Midbrain (tissue), 1 donor: ENCODE measurements at places on chromosomes 5 and 9.
A peak's percentile ranks its signal among the peaks of the same experiment; 100 is the strongest.

- no peak for DNase-seq
Observed at GRCh38 chr5:138905541-138905940, 30.4 kb upstream of the LRRTM2 start.

DNA sequence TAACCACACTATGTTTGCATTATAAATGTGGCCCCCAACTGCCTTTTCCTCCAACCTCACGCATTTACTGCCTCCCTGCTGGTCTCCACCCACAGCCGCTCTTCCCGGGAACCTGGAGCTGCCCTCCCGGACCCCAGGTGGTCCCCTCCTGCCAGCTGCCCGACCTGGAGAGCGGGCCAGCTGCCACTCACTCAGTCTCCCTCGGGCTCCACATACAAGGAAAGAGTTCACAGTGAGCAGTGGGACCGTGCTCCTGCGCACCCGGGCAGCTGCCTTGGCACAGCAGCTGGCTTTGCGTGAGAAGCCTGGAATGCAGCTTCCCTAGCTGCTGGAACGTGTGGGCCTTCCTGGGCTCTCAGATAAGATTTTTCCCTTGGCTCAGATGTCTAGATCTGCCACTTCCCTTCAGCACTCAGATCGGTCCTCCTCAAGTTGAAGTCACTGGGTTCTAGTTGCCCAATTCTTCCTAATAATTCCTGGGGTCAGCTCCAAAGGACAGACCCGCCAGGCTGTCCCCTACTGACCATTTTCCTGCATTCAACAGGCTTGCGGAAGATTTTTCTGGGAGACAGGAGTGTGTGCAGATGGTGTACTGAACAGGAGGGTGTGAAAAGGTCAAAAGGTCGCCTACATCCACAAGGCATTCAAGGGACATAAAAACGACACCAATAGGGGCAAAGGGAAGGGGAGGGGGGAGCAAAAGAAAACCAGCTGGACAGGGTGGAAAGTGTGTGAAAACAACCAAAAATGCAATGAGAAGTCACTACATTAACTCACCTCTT is 69.1 kb downstream of the MYO10 start:
- no peak for DNase-seq

GRCh38 chr9:108475813-108476212 is 380.0 kb downstream of the ACTL7B start:
- DNase-seq: no peak

GRCh38 chr5:15012061-15012460 is 140.5 kb upstream of the ANKH start:
- DNase-seq: no peak

DNA sequence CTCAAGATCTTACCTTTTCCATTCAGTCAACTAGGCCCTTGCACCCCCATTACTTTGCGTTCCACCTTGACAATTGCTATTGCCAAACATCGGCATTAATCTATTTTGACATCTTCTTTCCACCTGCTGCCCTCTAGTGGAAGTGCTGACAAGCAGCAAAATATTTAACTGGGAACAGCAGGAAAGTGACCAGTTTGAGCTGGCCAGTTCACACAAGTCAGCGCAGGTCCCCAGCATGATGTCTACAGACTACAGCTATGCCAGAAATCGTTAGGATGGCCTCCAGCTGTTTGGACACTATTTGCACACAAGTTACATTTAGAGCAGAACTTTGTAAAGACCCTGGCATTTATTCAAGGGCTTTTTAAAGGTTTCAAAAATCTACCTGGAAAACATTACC is 160.1 kb downstream of the GHR start:
- DNase-seq: peak; percentile 58

GRCh38 chr9:24118190-24118589 is 292.1 kb upstream of the ELAVL2 start:
- DNase-seq: no peak

GRCh38 chr5:143601917-143602333 is 198.4 kb upstream of the NR3C1 start:
- DNase-seq: no peak

DNA sequence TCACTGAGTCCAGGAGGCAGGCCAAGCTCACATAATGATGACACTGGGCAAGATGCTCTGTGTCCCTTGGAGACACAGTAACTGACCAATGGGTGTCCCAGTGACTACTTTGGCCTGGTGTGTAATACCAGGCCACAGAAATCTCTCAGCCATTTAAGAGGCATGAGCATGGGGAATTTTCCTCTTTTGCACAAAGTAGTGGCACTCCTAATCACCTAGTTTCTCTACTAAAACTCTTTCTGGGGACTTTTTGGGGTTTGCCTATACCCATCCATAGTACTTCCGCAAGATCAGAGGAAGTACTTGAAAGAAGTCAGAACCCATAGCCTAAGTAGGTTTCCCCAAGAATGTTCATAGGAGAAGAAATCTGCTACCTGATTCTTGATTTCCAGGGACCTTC is 161.9 kb downstream of the ARSB start:
- no peak for DNase-seq

DNA sequence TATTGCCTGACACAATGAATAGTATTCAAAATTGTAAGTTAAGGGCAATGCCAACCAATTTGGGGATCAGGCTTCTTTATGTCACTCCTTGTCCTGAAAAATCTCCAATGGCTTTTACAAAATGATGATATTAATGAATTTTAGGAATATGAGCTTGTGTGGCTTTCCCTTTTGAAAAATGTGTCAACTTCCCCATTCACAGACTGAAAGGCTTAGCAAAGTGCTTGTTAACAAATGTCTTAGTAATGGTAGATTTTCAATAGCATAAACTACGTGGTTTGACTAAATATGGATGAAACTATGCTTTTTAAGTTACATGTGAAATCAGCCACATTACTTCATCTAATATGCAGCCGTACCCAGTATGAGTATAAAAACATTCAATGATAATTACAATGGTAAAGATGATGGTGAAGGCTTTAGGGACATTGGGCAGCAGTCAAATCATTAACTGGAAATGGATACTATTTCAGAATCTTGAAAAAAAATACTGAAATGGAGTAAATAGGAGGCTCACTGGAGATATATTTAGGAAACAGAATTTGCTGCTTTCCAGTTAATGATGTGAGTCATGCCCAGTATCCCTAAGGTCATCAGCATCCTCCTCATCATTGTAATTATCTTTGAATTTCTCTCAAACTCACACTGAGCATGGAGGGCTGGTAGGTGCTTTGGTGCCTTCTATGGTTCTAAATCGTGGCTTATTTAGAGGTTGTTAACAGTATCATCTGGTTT is 113.3 kb upstream of the ZNF608 start:
- no peak for DNase-seq

GRCh38 chr9:20369391-20369790 is 252.9 kb downstream of the MLLT3 start:
- no peak for DNase-seq

DNA sequence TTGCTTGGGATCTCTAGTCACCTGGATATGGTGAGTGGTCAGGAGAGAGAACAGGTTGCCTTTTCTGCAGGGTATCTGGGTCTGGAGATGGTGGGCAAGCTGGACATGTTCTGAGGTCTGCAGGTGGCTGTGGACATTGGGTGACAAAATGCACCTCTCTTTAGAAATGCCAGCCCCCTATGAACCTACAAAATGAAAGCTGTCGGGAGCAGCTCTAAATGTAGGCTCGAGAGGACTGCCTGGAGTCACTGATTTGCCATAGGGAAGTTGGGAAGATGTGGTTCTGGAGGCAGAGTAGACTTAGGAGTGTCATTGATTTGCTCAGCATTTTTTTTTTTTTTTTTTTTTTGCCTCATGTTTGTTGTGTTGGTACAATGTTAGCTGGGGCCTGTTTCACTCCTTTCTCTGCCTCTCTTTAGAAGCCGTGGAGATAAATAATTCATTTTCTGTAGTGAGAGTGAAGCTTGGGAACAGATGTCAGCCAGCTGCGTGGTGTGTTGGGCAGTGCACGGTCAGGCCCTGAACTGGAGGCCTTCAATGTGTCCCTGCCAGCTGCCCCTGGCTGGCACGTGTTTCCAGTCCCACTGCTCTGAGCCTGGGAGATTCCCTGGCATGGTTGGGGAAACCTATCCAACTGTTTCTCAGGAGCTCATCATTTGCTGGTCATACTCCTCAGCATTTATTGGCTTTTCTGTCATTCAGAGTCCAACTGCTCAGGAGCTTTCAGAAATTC is 5.4 kb downstream of the RGS3 start:
- DNase-seq: peak; percentile 11

- no peak for DNase-seq
Observed at GRCh38 chr9:125652759-125653158, 54.2 kb downstream of the MAPKAP1 start.

DNA sequence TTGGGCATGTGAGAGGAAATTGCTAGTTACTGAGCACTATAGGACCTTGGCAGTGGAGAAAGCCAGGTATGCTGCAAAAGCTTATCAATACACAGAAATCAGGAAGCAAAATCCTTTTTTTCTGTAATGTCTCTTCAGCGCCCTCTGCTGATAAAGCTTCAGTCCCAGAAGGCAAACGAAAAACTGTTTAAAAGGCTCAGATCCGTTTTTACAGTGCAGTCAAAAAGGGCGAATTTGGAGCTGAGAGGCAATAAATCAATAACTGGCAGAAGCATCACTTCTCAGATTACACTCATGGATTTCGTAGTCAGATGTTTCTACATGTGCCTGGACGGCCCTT is 1.1 kb upstream of the MAN2A1 start:
- peak; percentile 79 for DNase-seq

DNA sequence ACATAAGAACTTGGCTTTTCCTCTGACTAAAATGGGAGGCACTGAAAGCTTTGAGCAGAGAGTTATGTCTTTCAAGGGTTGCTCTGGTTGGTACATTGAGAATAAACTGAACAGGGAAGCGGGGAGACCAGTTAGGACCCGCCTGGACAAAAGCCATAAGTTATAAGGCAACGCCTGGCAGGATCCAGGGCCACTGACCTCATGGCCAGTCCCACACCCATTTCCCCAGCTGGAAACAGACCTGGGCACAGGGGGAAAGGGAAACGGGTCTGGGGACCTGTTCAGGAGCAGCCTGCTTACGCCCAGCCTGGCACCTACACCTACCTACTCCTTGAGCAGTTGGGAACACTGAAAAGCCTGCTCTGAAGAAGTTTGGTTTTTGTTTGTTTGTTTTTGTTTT is 1.3 kb downstream of the SPINK4 start:
- no peak for DNase-seq

GRCh38 chr5:154997746-154998145 is 15.8 kb upstream of the KIF4B start:
- DNase-seq: no peak

- no peak for DNase-seq
Observed at GRCh38 chr5:76960004-76960625, 7.3 kb downstream of the CRHBP start.

GRCh38 chr9:127181315-127181580 is 58.8 kb upstream of the ANGPTL2 start:
- no peak for DNase-seq

DNA sequence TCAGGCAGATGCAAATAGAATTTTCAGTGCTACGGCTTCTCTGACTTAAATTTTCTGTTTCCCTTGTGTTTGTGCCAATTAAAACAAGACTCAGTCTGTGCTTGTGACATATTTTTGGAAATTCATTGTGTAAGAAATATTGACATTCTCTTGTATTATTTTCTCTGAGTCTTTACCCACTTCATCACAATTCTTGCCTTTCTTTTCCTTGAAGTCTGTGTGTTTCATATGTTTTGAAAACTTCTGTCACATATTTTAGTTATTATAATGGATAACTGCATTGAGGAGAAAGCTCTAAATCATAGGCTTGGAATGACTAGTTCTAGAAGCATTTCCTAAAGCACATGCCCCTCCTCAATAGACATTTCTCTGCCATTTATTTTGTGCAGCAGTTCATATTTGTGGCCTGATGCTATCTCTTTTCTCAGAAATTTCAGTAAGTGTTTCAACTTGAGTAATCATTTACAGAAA is 206.6 kb downstream of the PALM2AKAP2 start:
- no peak for DNase-seq

- no peak for DNase-seq
Observed at GRCh38 chr9:4592886-4593285, 69.2 kb upstream of the PLPP6 start.

DNA sequence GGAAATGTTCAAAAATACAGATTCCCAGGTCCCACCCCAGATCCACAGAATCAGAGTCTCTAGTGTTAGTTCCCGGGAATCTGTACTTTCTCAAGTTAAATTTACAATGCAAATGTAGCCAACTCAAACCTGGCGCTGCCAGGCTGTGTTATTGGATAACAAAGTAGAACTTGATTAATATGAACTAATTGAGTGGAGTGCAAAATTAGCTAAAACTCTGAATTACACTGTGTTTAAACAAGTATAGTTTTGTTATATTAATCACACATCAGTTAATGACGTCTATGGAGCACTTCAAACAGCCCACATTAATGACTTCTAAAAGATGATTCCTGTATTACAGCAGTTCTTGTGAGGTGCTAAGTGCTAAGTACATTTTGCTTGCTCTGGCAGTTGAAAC is 32.4 kb upstream of the CYFIP2 start:
- no peak for DNase-seq

DNA sequence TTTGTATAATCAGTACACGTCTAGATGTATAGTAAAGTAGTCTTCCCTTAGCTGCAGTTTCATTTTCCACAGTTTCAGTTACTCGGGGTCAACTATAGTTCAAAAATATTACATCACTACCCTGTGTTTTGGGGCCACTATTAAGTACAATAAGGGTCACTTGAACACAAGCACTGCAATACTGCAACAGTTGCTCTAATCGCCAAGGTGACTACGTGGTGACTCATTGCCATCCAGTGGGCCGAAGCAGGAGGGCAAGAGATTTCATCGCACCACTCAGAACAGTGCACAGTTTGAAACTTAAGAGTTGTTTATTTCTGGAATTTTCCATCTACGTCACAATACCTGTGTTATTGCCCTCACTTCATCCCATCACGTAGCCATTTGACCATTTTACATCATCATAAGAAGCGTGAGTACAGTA is at the start of gene ARL14EPL:
TSS of gene ARL14EPL (plus strand) at position 379 of the 424 bp plus-strand sequence. CDS start 18,994 bp downstream, outside the sequence.
- DNase-seq: peak; percentile 15

DNA sequence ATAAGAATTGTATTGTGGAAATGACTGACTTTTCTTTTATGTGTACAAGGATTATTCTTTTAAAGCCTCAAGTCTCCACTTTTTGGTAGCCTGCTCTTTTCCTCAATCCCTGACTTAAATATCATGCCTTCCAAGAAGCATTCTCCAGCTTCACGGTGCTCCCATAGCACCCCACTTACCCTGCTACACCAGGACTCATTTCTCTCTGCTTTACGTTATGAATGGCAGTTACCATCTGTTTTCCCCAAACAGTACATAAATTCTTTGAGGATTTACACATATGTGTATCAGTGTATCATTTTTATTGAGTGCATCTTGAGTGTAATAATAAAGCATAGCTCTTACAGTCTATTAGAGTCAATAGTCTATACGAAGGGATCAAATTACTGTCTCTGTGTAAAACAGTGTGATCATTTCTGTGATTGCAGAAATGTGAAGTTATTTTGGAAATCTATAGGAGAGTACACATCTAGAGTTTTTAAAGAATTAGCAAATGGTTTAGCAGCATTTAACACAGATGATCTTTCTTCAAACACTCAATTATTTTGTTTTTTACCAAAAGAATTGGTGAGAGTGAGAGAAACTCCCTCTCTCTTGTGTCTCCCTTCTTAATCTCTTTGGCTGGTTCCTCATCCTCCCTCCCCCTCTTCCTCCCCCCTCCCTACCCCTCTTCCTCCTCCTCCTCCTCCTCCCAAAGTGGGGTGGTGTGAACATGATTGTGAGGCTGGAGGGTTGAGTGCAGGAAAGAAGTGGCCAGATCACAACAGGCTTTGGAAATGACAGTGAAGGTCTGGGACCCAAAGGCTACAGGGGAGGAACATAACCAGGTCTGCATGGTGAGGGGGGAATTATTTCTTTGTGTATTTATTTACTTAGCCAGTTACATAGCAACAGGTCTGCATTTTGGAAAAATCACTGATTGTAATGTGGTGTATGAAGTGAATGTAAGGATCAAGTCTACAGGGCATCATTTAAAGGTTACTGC is 27.6 kb upstream of the ECM2 start:
- DNase-seq: no peak
